ENCODE measurements at places on chromosomes 13 and 19. TPM values are rescaled to one million over a fixed set of nuclear protein-coding genes. Genes with fewer than 3 reads are reported as not detected.

The DCT gene
- total RNA-seq, result 1.1 TPM

DNA sequence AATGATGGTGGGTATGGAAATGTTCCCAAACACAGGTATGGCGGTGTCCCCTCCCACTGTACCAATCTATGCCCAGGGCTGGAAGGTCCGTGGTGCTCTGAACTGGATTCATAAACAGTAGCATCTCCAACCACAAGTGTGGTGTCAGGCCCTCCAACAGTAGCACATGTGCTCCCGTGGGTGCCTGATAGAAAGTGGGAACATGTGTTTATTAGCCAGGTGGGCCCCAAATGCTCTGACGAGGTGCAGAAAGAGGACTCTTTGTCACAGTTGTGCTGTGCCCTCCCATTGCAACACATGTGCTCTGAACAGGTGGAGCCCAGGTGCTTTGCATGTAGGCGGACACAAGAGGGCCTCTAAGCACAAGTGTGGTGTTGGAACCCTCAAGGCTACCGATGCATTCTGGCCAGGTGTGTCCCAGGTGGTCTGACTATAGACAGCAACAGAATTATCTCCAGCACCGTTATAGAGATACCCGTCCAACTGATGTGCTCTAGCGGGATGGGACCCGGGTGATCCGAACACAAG is 75.4 kb upstream of the ZNF30 start:
- no peak for DNase-seq

DNA sequence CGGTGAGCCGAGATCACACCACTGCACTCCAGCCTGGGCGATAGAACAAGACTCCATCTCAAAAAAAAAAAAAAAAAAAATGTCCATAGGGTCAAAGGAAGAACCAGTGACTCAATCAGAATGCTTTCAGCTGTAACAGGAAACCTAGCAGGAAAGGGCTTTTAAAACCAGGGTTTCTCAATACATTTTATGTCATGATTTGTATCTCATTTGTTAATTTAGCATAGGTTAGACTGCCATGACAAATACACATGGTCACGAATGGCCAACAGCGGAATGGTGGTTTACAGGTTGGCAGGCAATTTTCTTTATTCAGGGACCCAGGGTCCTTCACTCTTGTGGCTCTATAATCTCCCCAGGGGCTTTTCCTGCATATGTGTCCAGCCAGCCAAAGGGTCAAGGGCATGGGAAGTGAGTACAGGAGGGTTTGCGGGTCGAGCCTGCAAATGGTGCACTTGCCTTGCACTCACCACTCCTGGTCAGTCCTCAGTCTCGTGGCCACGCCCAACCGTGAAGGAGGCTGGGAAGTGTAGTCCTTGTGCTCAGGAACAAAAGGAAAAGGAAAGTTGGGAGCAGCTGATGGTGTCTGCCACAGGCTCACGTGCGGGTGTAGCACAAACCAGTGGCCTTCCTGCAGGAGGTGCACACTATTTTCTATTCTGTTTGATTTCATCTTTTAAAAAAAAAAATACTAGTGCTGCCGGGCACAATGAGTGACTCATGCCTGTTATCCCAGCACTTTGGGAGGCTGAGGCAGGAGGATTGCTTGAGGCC is 14.8 kb downstream of the DHX34 start:
- DNase-seq, result no peak

GRCh38 chr19:23991170-23991569 is 76.5 kb downstream of the ZNF726 start:
- DNase-seq, result no peak
